ENCODE measurements at places on chromosomes 2 and 18.

DNA sequence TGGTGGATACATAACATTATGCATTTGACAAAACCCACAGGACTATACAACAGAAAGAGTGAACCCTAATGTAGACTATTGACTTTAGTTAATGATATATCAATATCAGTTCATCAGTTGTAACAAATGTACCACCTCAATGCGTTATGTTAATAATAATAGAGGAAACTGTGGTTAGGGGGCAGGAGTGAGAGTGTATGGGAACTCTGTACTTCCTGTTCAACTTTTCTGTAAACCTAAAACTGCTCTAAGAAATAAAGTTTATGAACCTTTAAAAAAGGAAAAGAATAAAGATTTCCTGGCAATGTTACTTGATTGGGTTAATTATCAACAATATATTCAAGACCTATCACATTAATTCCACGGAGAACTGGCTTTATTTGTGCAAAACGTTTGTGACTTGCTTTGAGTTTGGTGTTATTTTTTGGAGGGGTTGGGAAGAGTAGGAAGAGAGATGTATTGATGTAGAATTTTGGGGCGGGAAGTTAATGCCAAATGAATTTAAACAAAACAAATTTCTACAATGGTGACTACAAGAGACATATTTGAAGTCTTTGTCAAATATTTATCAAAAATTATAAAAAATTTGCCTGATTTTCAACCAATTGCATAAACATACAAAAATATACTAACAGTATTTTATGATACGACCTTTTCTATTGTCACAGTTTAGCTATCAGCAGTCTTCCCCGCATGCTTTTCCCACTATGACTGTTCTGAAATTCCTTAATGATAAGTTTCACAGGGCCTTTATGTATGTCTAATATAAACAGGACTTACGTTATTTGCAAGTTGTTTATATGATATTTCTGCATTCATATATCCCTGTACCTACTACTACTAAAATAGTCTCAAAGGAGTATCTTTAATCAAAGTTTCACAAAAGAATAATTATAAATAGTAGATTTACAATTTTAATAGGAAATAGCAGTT is 2.1 kb upstream of the RTN4 start:
- DNase-seq, result peak; percentile 70

- DNase-seq, result no peak
Observed at GRCh38 chr18:5518899-5519371, 24.9 kb downstream of the EPB41L3 start.

DNA sequence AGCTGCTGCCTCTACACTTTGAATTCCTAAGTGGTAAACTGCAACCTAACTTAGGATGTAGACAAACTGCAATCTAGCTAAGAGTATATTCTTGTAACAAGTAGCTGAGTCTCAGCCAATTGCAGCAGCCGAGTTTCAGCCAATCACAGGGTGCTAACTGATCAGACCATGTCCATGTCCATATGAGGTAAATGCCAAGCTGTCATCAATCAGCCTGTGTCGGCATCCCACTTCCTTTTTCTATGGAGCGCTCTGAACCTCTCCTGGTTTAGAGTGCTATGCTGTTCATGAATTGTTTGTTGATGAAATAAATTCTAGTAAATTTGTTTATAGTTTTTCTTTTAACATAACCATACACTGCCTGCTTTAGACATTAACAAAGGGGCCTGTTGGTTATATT is 408.8 kb downstream of the NBAS start:
- no peak for DNase-seq

GRCh38 chr2:43025709-43026295 is 200.6 kb downstream of the ZFP36L2 start:
- no peak for DNase-seq

GRCh38 chr2:8537562-8538155 is 144.2 kb upstream of the ID2 start:
- DNase-seq, result no peak

DNA sequence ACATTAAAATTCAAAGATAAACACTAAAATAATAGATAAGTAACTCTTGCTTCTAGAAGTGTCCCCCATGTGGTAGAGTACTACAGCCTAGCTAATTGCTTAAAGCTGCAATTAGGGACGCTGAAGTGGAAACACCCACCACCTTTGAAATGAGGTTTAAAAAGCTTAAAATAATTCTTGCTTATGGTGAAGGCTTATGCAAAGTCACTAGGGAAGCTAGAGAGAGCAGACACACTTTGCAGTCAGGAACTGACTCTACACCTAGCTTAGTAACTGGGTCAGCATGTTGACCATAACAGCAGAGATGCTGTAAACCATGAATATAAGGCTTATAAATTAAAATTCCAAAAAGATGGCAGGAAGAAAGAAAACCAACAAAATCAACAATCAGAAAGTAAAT is 65.4 kb upstream of the DSG1 start:
- DNase-seq, result no peak

DNA sequence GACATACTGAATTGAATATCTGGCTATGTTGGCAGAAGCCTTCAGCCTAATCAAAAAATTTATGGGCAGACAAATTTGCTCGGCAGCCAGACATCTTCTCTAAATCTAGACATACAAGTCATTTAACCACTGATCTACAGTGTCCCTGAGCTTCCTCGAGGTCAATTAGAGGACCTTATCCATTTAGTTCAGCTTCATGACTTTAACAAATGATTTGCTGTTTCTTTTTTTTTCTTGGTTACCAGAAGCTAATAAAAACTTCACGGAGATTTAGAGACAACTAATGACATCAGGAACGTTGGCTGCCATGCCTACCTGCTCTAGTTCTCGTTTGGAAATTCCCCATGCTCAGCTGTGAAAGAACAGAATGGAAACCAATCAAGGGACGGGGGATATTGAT is 223.8 kb downstream of the BCL2 start:
- DNase-seq, result no peak
